ENCODE measurements at places on chromosomes 7 and 10.
A peak's percentile ranks its signal among the peaks of the same experiment; 100 is the strongest.

- no peak for DNase-seq
Observed at GRCh38 chr7:74226633-74227032, 16.8 kb downstream of the LAT2 start.

- no peak for DNase-seq
Observed at GRCh38 chr7:103119791-103120291, 29.1 kb downstream of the NAPEPLD start.

DNA sequence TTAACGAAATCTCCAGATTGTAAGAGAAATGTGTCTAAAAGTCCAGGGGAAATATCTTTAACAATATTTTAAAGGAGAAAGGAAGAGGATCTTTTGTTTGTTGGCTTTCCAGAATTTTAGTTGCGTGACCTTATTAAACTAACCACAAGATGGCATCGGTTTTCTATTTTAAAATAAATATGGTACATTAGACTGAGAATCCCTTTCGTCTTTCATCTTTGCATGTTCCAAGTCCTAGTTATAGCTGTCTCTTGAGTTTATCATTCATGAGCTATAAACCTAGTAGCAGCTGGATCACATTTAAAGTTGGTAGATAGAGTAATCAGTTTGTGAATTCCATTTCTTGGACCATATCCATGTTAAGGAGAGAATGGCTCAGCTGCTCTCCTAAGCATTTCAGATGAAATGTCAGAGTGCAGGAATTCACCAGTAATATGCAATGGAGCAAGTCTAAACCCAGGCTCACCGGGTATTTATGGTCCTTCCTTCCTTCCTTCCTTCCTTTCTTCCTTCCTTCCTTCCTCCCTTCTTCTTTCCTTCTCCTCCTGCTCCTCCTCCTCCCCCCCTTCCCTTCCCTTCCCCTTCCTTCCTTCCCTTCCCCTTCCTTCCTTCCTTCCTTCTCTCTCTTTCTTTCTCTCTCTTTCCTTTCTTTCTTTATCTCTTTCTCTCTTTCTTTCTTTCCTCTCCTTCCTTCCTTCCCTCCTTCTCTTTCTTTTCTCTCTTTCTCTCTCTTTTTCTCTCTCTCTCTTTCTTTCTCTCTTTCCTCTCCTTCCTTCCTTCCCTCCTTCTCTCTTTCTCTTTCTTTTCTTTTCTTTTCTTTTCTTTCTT lies 57.8 kb upstream of the RAB18 start:
- DNase-seq = peak; percentile 28

GRCh38 chr10:125779403-125780327 lies 4.0 kb upstream of the MMP21 start:
- no peak for DNase-seq

DNA sequence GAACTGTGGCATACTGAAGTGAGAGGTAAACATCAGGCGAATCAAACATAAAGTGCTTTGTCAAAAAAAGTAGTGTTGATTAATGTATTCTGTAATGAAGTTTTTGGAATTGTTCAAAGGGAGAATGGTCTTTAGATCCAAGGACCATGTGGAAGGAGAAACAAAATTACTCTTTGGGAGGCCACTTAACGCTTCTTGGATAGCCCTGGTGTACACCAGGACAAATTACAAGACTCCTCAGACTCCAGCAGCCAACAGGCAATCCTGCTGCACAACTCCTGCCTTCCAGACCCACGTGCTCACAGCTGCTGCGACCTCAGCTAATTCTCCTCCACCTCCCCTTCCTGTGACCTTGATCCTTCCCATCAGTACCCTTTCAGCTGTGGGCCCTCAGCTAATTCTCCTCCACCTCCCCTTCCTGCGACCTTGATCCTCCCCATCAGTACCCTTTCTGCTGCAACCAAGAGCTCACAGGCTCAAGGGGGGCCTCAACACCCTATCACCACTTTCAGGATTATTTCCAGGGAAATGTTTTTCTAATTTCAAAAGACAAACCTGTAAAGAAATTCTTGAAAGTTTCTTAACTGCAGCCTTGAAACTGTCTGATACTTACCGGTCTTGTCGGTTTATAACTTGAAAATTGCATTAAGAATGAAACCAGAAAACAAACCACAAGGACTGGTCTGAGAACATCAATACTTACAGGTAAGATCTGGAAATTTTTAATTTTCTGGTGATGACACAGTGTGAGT lies 29.7 kb upstream of the DDC start:
- DNase-seq = no peak

- DNase-seq = no peak
Observed at GRCh38 chr10:43259213-43259991, 7.5 kb downstream of the RASGEF1A start.

DNA sequence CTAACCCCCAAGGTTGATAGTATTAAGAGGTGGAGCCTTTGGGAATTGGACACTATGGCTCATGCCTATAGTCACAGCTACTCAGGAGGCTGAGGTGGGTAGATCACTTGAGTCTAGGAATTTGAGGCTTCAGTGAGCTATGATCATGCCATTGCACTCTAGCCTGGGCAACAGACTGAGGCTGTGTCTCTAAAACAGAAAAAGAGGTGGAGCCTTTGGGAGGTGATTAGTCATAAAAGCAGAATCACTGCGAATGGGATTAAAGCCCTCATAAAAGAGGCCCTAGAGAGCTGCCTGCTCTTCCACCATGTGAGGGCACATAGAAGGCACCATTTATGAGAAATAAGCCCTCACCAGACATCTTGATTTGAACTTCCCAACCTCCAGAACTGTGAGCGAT lies 81.9 kb downstream of the SKAP2 start:
- DNase-seq = no peak

GRCh38 chr10:69446229-69446628 lies 5.0 kb upstream of the TSPAN15 start:
- DNase-seq = no peak

DNA sequence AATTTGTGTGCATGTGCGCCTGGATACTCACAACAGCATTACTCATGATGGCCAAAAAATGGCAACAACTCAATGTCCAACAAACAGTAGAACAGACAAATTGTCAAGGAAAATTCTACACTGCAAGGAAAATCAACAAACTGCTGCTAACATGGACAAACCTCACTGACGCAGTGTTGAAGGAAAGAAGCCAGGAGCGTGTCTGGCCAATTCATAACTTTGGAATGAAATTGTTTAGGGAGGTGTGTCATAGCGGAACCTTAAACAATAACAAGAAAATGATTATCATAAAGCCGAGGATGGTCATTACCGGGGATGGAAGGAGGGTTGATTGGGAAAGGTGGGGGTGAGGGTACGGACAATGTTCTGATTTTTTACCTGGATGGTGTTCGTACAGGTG lies 29.1 kb downstream of the ALOX5 start:
- DNase-seq = no peak

All from HTR-8/SVneo (cell line).